ENCODE measurements at places on chromosomes 7 and 10.

DNA sequence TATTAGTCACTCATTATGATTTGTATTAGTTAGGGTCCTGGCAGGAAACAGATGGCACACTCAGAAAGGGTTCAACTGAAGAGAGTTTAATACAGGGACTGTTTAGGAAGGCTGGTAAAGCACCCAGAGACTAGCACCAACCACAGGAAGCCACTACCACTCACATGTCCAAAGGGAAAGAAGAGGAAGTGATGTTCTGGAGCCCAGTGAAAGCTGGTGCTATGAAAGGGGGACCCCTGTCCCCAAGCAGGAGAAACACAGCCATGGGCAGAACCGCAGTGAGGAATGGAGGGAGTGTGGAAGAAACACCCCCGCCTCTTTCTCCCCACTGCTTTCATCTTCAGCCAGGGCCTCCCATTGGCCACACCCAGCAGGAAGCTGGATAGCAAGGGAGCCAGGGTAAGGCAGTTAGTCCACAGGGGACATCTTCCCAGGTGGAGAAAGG lies 3.2 kb upstream of the VSIR start:
- no peak for DNase-seq

DNA sequence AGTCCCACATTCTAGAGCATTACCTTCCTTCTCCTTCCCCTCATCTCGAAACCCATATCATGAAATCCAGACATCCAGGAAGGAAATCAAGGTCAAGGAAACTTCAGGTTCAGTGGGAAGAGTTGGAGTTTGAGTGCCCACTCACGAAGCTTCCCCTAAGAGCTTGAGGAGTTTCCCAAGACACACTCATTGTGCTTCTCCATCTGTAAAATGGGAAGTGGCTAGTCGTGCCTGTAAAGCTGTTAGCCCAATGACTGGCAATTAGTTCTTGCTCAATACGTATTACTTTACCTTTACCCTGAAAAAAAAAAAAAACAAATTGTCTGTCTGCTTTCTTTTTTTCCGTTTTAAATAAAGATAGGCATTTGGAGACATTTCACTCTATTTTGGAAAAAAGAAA lies 42.3 kb downstream of the GPAM start:
- no peak for DNase-seq

DNA sequence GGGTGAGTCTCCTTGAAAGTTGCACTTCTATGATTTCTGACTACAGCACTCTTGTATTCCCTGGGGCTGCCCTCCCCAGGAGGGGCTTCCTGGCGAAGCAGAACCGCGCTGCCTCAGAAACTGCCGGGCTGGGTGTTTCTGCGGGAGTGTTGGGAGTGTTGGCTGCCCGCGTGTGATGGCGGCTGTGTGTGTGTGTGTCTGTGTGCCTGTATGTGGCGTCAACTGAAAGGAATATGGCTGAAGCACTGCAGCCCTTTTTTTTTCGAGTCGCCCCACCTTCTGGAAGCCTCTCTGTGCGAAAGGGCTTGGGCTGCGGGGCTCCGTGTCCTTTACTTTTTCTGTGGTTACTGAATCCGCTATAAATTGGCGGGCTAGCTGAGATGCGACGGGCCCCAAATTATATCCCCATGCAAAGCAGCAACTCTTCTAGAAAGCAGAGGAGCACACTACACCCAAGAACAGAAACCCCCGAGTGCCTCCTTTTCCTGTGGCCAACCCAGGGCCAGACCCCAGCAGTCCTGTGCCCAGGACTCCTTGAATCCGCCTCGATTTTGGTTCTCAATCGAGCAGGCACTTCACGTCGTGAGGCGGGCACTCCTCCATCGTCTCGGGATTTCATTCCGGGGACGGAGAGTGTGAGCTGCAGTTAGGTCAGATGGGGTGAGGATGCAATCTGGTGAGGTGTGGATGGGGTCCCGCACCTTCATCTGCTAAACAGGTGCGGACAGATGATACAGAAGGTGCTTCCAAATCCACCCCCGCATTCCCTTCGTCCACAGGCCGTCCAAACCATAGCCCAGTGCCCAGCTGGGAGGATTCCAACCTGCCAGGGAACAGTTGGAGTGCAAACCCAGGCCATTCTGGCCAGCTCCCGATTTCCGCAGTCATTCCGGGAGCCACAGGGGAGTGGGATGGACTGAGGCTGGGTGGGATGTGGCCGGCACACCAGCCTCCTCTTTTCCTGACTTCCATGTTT lies 22.5 kb upstream of the ZNF273 start:
- no peak for DNase-seq

DNA sequence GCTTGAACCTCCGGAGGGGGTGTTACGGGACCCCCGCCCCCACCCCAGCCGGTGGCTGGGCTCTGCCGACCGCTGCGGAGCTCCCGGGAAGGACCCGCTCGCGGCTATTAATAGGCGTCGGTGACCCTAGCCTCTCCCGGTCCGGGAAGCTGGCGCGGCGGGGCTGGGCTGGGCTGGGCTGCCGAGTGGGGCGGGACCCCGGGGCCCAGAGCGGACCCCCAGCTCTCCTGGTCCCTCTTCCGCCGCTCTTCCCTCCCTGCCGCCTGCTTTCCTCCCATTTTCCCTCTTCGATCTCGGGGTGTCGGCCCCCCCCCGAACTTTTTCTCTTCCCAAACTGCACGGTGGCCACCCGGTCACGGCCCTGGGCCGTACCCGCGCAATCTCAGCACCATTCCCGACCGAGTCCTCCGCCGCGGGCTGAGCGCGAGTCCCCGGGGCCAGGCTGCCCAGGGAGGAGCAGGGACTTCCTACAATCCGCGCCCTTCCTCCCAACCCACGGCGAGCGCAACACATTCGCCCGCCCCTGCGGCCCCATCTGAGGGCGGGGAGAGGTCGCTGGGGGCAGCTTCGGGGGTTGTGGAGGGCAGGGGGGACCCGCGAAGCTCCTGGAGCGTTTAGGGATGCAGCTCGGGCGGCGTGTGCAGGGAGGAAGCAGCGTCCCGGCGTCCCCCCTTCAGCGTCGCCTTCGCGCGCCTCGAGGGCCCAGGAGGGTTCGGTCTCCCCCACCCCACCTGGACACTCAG lies 3.1 kb upstream of the ELFN1 start:
- no peak for DNase-seq

GRCh38 chr7:33829536-33829935 lies 75.8 kb upstream of the BMPER start:
- no peak for DNase-seq

DNA sequence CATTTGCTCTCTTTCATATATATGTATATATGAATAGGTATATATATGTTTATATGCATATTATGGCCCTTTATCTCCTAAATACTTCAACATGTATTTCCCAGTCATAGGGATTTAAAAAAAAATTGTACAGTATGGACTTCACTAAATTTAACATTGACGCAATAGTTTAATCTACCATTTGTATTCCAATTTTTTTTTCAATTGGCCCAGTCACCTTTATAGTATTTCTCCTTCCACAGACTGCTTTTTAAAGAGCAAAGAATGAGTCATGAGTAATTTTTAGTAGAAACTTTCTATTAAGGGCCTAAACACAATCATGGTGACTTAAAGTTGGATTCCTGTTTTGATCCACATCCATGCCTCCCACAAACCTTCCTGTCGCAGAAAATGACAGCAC lies 20.5 kb downstream of the CCSER2 start:
- no peak for DNase-seq

DNA sequence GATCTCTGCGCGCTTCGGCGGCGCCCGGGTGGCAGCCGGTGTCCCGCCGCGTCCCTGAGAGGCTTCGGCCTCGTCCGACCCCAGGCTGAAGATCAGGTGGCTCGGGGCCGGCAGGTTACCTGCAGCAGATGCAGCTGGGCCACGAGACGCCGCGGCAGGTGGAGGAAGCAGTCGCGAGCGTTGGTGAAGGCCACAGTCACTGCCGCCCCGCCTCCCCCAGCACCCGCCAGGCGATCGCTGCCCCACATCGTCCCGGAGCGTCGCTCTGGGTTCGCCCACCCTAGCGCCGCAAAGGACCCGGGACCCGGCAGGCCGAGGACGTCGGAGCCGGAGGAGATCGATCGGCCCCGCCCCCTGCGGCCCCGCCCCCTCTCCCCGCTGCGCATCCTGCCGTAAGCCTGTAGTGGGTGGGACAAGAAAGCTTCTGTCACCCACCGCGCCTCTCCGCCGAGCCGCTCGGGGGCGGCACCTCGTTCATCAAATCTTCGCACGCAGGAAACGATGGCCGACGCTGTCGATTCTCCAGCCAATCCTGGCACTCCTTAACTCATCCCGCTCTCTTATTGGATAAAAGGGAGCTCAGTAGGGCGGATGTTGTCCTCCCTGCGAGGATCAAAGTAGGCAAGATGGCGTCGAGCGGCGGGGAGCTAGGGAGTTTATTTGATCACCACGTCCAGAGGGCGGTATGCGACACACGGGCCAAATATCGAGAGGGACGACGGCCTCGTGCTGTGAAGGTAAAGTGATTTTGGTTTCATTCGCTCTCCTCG lies at the start of the genes PEX1 and RBM48:
TSS of gene PEX1 (minus strand) at position 333 of the 770 bp plus-strand sequence. CDS start at position 248, 85 bp downstream.
TSS of gene RBM48 (plus strand) at position 608 of the 770 bp plus-strand sequence. CDS start at position 627, 19 bp downstream.
- DNase-seq: peak; percentile 96

DNA sequence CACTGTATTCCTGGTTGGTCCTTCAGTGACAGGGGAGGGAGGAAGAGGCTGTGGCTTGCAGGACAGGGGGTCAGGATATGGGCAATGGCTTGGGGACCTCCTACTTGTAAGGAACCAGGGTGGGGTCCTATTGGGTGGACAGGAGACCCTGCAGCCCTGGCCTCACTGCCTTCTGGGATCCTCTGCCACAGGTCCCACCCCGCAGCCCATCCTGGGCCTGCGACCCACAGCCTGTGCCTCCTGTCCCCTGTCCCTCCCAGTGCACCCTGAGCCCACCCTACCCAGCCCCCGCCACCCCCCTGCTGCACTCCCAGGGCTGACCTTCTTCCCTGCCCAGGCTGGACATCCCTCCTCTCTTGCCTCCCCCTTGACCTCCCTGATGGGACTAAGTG lies 58.7 kb upstream of the MYL10 start:
- DNase-seq: no peak

- no peak for DNase-seq
Measured at GRCh38 chr7:74400420-74401136, 53.1 kb upstream of the GTF2IRD1 start.

- DNase-seq: no peak
Measured at GRCh38 chr7:139393621-139394211, 34.0 kb downstream of the LUC7L2 start.

- DNase-seq: no peak
Measured at GRCh38 chr7:135076882-135077281, 71.0 kb upstream of the TMEM140 start.

DNA sequence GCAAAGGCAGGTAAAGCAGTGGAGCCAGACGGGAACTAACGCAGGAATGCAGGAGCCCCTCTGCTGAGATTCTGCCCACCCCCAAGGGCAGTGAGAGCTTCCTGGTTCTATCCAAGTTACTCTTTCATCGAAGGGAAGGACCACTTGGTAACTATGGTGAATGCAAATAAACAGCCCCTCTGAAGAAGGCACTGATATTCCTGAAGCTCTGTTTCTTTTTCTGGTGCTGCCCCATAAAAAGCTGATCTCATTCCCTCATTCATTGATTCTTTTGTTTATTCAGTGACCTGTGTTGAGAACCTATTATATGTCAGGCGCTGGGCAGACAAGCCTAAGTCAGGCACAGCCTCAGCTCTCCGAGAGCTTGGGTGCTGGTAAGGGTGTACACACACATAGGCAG lies 217.3 kb downstream of the SNX10 start:
- no peak for DNase-seq
